CD8-positive, alpha-beta memory T cell (primary cell): ENCODE measurements at places on chromosomes 5 and 9.
A peak's percentile ranks its signal among the peaks of the same experiment; 100 is the strongest.

GRCh38 chr9:80922544-80922943, 766.8 kb downstream of the TLE1 start:
- no peak for DNase-seq

DNA sequence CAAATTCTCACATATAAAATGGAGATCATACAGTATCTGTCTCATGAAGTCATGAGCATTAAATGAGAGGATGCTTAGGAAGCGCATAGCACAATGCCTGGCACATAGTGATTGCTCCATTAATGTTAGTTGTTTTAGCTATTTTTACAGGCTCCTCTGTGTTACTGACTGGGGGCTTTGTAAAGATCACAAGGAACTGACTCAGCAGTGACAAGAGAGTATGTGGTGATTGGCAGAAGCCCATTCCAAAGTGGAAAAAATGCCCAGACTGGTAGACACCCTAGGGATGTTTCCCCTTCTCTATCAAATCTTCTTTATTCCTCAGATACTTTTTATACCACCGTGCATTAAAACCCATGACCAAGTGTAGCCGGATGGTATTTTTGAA, 33.5 kb downstream of the ABLIM3 start:
- DNase-seq = no peak

DNA sequence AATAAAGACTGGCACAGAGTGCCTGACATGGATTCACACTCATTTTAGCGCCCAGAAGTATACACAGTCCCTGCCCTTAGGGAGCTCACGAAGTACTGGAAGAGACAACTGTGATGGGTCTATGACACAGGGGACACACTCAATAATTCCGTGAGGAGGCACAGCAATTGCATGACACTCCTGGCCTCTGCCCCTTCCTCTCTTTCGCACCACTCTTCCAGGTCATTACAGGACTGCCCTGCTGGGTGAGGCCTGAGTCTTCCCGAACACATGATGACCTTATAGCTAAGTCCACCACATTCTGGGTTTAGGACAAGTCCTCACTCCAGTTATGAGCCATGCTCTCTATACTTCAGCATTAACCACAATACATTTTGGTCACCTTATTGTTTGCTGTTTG, 134.7 kb downstream of the GNA14 start:
- DNase-seq = no peak

DNA sequence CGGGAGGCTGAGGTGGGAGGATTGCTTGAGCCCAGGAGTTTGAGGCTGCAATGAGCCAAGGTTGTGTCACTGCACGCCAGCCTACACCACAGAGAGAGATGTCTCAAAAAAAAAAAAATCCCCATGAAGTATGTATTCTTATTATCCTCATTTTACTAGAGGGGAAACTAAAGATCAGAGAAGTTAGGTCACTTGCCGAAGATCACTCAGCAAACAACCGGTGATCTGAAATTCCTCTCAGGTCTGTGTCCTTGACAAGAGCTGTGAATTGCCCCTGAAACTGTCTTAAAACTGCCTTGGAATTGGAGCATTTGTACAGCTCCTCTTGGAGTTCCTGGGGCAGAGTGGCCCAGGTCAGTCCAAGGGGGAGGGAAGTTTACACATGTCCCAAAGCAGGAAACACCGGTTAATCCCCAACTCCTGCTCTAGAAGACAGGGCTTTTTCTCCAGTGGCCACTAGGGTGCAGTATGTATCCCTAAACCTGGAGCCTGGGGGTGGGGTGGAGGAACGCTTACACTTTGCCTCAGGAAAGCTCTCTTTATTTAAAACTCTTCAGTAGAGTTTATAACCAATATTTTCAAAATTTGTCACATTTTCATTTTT, 27.6 kb downstream of the AQP7 start:
- DNase-seq = peak; percentile 72

DNA sequence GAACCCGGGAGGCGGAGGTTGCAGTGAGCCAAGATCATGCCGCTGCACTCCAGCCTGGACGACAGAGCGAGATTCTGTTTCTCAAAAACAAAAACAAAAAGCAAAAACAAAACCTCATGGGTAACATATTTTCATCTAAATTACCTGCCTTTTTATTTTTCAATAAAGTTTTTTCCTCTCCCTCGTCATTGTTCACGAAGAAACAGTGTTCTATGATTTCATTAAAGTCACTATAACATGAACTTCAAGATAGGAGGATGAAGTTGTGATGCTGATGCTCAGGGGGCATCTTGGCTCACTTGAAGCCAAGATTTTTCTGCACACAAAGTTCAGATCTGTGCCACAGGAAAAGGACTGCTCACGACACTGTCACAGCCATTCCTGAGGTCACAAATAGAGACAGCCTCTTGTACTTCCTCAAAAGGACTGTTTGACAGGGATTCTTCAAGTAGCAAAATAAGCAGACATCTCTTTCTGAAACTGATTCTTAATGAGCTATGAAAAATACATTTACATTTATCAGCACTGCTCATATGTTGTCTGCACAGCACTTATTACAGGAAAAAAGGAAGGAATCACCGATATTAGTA, 16.1 kb downstream of the NIPSNAP3B start:
- no peak for DNase-seq

GRCh38 chr9:84999788-85000187, 330.3 kb downstream of the NTRK2 start:
- no peak for DNase-seq

DNA sequence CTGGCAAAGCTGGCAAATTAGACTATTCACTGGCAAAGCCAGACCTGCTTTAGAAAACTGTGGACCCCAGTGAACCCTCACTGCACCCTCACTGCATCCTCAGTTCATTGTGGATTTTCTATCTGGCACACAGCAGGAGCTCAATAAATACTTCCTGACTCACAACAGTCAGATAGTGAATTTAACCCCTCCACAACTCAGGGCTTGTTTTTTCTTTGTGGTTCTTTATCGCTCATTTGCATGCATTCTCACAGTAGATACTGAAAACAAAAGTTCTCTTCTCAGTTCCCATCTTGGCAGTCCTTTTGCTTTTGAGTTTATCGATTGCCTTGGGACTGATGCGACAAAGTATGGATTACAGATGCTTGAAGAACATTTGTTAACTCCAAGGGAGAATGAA, 99.8 kb downstream of the ACTL7B start:
- no peak for DNase-seq

- no peak for DNase-seq
These were observed 3.2 kb downstream of the MAP1B start for GRCh38 chr5:72110394-72111013.

- DNase-seq = no peak
These were observed 31.5 kb downstream of the KLF9 start for GRCh38 chr9:70382709-70383605.

DNA sequence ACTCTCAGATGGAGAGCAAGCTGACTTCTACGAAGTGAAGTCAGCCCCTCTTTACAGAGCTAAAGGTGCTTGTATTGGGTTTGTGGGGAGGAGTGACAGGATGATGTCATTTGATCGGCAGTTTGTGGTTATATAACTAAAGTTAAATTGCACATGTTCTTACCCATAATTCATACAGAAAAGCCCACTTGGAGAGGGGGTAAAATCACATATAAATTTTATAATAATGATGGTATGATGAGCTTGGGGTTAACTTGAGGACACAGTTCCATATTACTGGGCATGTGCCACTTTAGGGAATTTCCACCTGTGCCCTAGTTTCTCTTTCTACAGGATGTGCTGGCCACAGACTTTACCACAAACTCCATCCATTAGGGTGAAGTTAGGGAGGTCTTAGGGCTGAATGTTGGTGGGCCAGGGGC, 1178.6 kb upstream of the CDH9 start:
- no peak for DNase-seq

GRCh38 chr5:163162645-163163044, 274.8 kb upstream of the CCNG1 start:
- DNase-seq = no peak

GRCh38 chr9:111483439-111483857, 735 bp downstream of the ECPAS start:
- no peak for DNase-seq

GRCh38 chr5:158751961-158752655, 347.6 kb downstream of the EBF1 start:
- DNase-seq = no peak
